ENCODE measurements at places on chromosomes 13 and 19. TPM values are rescaled to one million over a fixed set of nuclear protein-coding genes. Genes with fewer than 3 reads are reported as not detected.

Gene PPP5C
- 72.5 TPM for total RNA-seq

Gene PRODH2
- total RNA-seq, result 0.38 TPM

Gene ZNF99
- total RNA-seq, result not detected

Gene COL5A3
- 3.6 TPM for total RNA-seq

Gene PROZ
- total RNA-seq, result not detected

Gene SELENOV
- total RNA-seq, result not detected

Gene AKAP8
- total RNA-seq, result 17.5 TPM

Gene PIH1D1
- 93.5 TPM for total RNA-seq

Gene SSC5D
- 0.77 TPM for total RNA-seq

Gene NLRP5
- total RNA-seq, result not detected

Gene C19orf33
- total RNA-seq, result 705 TPM

Gene BICRA
- 15.1 TPM for total RNA-seq

Gene PGLYRP2
- total RNA-seq, result not detected

Gene APLP1
- total RNA-seq, result 97.1 TPM

Gene LHB
- not detected for total RNA-seq

Gene DACT3
- 0.27 TPM for total RNA-seq

Gene ZNF709
- total RNA-seq, result not detected

Gene DLL3
- 12.3 TPM for total RNA-seq

Gene IZUMO2
- total RNA-seq, result not detected

Gene CNFN
- 35.4 TPM for total RNA-seq

Gene ZNF497
- 1.8 TPM for total RNA-seq

Gene MAP2K7
- total RNA-seq, result 8.7 TPM

Gene WASF3
- total RNA-seq, result 0.05 TPM

Gene ZNF730
- total RNA-seq, result not detected

Gene MICOS13
- total RNA-seq, result 68.9 TPM

Gene DNAJC15
- 0.11 TPM for total RNA-seq

Gene TMIGD2
- total RNA-seq, result not detected

Gene TMEM59L
- 6.1 TPM for total RNA-seq

Gene UQCRFS1
- 133 TPM for total RNA-seq

Gene ANGPTL8
- total RNA-seq, result not detected

Gene TMEM255B
- total RNA-seq, result 1.1 TPM

Gene RANBP3
- total RNA-seq, result 37.1 TPM

All from A549 treated with ZK216348 at 1 μM for 4 hours (cell line).